ENCODE measurements at places on chromosomes 6 and 20.

DNA sequence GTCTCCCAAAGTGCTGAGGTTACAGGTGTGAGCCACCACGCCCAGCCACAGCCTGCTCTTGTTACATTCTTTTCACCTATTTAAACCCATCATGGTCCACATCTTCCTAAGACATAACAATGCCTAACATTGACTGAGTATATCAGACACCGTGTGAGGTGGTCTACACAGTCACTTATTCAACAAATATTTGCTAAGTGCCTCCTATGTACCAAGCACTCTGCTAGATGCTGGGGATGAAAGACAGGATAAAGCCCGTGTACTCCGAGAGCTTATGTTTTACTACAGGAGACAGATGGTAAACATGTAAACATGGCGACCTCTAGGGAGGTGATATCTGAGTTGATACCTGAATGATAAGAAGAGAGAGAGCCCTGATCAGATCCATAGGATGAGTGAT lies 12.7 kb downstream of the BCL2L1 start:
- DNase-seq = no peak

- DNase-seq = no peak
Measured at GRCh38 chr6:40413239-40413638, 173.9 kb downstream of the LRFN2 start.

GRCh38 chr6:11229655-11230046 lies 2.8 kb downstream of the NEDD9 start:
- DNase-seq = no peak

GRCh38 chr6:3427687-3428085 lies 29.2 kb downstream of the SLC22A23 start:
- no peak for DNase-seq

- no peak for DNase-seq
Measured at GRCh38 chr6:23280437-23280836, 711.1 kb downstream of the HDGFL1 start.

DNA sequence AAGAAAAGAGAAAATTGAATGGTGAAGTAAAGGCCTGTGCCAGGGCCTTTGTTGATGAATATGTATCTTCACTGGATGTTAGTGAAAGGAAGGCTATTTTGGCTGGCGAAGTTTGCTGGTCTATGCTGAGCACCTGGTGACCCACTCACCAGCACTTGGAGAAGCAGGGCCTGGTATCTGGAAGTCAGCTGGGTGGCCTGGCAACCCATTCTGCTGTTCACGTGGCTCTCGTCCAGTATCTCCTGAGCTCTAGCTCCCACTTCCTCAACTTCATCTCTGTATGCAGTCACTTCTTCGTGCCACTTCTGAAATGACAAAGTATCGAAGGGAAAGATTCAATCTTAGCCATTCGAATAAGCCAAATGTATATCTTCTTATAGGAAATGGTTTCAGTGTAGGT lies 283.7 kb downstream of the SYNE1 start:
- DNase-seq = no peak

DNA sequence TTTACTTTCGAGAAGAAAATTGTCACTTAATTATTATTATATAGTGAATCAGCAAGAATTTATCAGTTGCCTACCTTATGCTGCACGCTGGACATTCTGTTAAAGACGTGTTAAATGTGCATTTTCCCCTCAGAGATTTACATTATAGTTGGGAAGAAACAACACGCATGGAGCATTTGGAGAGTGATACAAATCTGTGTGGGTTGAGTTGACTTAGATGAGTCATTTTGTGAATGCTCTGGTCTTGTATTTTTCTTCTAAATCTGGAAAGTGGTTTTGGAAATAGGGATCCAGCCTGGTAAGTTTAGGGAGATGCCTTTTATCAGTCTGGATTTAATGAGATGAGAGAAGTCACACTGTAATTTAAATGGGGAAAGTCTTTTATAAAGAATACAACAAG lies 24.0 kb upstream of the SMIM26 start:
- DNase-seq = no peak

GRCh38 chr6:86010915-86011786 lies 368.5 kb upstream of the SYNCRIP start:
- no peak for DNase-seq

All from putamen (tissue), 1 donor.